A549 treated with Hydrocortisone at 1 μM for 4 hours (cell line): ENCODE measurements at places on chromosomes 1 and 21. TPM values are rescaled to one million over a fixed set of nuclear protein-coding genes. Genes with fewer than 3 reads are reported as not detected.

Gene IL10RB
- total RNA-seq = 17.4 to 18.9 TPM (median 18.4 TPM) in 5 replicates

Gene CAMK1G
- 0.25 to 0.38 TPM (median 0.28 TPM) in 5 replicates for total RNA-seq

Gene PRR9
- not detected in 5 replicates for total RNA-seq

Gene FAM177B
- total RNA-seq = not detected in 5 replicates

Gene LAD1
- 0.47 to 1.4 TPM (median 0.62 TPM) in 5 replicates for total RNA-seq

Gene SPRR4
- not detected in 5 replicates for total RNA-seq

Gene PROK1
- total RNA-seq = not detected in 5 replicates

Gene FMO1
- not detected in 5 replicates for total RNA-seq

Gene HSPB7
- total RNA-seq = 0.05 to 0.14 TPM (median 0.07 TPM) in 4 of 5 replicates, not detected in the other

Gene MRPL39
- total RNA-seq = 33.4 to 37.5 TPM (median 35.8 TPM) in 5 replicates

Gene AVPR1B
- total RNA-seq = not detected in 5 replicates

Gene SLC45A3
- 4.5 to 5.6 TPM (median 5.5 TPM) in 5 replicates for total RNA-seq

Gene CYP4A22
- not detected in 5 replicates for total RNA-seq

Gene CELA2B
- 0.14 TPM in 1 of 5 replicates, not detected in the others for total RNA-seq

Gene RCSD1
- total RNA-seq = 0.06 to 0.21 TPM (median 0.06 TPM) in 3 of 5 replicates, not detected in the others

Gene CHIT1
- not detected in 5 replicates for total RNA-seq

Gene NCF2
- total RNA-seq = 0.68 to 3.3 TPM (median 1.3 TPM) in 5 replicates

Gene TNNT2
- 0.24 to 0.38 TPM (median 0.36 TPM) in 3 of 5 replicates, not detected in the others for total RNA-seq
